ENCODE measurements at places on chromosomes 5 and 9.

DNA sequence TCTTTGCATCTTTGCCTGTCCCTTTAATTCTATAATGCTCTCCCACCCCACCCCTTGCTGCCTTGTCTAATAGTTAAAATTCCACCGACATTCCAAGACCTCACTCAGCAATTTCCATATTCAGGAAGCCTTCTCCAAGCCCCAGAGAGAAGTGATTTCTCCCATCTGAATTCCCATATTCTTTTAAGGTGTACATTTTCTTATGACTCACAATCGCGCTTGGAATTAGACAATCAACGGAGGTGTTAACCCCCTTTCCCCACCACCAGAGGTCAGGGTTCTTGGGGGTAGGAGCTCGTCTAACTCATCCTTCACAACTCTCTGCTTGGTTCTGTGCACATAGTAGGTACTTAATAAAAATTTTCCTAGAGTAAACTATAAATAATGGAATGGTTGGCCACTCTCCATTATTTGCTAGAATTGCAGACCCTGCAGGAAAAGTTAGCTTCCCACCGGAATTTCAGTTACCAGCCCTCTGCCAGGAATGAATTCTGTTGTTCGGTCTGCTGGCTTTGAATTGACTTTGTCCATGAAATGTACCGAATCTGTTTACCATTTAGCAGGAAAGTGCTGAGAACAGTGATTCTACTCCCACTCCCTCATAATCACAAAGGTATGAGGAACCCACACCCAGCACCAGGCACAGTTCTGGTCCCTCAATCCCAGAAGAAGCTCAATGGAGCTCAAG, 5.0 kb downstream of the KCNIP1 start:
- DNase-seq = no peak

DNA sequence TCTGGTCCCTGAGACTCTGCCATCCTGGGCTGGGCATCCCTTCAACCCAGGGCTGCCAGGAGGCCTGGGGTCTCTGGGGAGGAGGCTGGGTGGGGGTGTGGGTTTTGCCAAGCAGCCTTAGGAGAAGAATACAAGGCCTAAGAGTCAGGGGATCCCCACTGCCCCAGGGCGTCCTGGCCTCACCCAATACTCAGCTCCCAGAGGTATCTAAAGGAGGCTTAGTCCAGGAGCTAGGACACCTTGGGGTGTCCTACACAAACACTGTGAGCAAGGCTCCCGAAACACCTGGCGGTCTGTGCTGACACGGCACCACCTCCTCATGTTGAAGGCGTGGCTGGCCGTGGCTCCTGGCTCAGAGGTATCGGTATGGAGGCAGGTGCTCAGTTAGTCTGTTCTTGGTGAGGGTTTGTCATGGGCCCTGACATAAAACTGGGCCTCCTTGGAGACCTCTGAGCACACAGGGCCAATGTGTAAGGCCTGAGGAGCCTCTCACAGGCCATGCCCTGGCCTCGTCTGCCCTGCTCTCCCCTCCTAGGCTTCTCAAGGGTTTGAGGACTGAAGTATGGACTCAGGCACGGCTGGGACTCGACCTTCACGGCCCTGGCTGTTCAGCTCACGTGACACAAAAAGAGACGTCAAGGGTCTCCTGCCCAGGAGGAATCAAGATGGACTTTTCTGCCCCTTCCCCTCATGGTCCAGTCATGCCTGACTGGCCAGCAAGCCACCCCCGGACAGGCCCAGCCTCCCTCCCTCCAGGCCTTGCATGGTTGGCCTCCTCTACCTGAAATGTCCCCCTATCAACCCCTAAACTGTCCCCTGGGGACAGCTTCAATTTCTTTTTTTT, 277.3 kb downstream of the FSTL4 start:
- no peak for DNase-seq

GRCh38 chr5:53779541-53779981, 219.1 kb downstream of the NDUFS4 start:
- no peak for DNase-seq

DNA sequence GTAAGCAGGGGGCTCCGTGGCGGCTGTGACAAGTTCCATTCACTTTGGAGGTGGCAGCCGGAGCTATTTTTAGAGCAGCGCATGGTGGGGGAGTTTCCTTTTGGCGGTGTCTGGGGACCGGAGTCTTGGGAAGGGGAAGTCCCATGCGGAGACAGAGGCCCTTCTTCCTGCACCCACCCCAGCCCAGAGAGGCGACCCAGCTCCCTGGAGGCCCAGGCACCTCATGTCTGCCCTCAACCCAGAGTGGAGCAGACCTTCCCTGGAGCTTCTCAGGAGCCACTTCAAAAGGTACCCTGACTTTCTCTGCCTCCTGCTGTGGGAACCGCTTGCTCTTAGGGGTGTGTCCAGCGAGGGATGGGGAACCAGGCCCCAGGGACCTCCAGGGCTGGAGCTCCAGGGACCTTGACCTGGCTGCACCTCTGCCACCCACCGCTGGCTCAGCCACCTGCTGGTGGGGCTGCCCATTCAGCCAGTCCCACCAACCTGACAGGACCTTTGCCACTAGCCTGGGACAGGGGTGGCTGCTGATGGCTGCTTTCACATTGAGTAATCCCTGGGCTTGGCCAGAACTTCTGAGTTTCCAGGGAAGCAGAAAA, 34.1 kb downstream of the NEK6 start:
- DNase-seq = no peak

- DNase-seq = no peak
These were observed 223 bp downstream of the NR3C1 start for GRCh38 chr5:143403334-143403592.

GRCh38 chr9:3756071-3756470, 230.3 kb upstream of the RFX3 start:
- no peak for DNase-seq

- DNase-seq = no peak
These were observed 1981.1 kb downstream of the EFNA5 start for GRCh38 chr5:105689596-105689995.

DNA sequence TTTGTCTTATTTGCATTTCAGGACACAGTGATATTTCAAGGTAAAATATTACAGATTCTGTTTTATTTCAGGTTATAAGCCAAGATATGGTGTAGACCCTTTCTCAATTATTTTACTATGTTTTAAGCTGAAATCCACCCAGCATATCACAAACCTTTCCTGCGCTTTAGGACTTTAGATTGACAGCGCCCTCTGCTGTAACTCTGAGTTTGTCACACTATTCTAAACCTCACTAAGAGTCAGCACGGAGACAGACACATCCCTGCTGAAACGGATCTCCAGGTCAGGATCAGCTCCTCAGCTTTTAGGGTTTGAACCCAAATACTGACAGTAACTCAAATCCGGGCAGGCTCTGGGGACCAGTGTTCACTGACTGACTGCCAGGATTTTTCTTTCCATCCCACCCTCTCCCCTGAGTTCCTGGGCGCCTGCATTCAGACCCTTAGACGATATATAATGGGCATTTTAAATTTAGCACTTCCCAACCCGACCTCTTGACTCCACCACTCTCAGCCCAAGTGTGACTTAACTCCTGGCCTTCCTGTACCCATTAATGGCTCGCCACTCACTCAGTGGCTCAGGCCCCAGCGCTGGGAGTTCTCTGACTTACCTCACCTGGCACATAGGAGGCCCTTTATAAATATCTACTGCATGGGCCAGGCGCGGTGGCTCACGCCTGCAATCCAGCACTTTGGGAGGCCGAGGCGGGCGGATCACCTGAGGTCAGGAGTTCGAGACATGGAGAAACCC, 33.5 kb downstream of the TLX3 start:
- peak; percentile 40 for DNase-seq

- no peak for DNase-seq
These were observed 11.4 kb downstream of the OTULIN start for GRCh38 chr5:14675865-14676300.

DNA sequence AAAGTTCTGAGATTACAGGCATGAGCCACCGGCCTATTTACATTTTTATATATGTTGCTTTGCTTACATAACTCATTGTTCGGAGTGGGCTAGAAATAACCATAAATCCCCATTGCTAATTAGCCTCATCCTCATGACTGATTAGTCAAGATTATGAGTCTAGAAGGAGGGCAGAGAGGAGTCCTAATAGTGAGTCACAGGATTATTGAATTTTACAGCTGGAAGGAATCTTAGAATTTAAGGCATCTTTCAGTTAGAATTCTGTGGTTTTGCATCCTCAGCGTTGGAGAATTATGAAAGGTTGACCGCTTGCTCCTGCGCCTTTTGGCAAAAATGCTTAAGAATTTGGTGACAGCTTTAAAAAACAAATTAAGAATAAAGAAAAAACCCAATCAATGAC, 2.6 kb upstream of the PBX3 start:
- no peak for DNase-seq

DNA sequence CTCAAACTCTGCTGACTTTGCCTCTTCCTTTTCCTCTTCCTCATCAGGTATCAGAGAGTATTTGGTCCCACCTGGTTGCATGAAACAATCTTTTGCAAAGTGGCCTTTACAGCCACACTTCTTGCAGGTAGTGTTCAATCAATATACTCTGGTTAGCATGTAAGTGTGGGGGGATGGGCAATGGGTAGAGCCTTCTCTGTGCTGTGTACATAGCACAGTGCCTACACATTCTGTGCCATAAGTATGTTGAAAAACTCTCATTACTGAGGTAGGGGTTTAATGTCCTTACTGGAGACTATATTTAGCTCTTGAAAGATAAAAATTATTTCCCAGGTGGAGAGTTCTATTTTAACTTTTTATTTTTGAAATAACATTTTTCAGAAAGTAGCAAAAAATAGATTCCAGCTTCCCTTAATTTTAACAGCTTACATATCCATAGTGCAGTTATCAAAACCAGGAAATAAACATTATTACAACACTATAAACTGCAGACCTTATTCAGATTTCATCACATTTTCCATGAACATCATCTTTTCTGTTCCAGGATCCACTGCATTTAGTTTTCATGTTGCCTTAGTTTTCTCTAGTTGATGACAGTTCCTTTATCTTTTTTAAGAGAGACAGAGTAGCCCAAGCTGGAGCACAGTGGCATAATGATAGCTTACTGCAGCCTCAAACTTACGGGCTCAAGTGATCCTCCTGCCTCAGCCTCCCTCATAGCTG, 15.1 kb downstream of the TTC1 start:
- no peak for DNase-seq
